Stimulated activated naive CD4-positive, alpha-beta T cell (primary cell): ENCODE measurements at places on chromosomes 2 and 18.
A peak's percentile ranks its signal among the peaks of the same experiment; 100 is the strongest.

DNA sequence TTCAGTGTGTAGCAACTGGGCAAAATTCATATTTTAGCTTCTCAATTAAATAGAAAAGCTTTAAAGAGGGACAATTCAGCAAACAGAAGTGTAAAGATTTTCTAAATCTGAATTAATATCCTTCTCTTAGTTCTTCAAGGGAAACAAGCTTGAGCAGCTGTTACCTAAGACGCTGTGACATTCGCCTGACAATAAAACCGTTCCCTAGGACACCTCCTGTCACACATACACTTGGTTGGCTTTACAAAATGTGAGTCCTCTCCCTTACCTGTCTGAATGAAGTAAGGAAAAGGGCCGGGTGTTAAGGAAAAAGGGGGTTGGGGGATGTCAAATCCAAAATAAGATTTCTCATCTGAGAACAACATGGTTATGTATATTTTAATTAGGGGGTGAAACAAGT lies 2.1 kb downstream of the SERTAD2 start:
- DNase-seq, result no peak

GRCh38 chr2:162226836-162227235 lies 16.4 kb downstream of the FAP start:
- no peak for DNase-seq

- DNase-seq, result no peak
Observed at GRCh38 chr2:111105926-111106325, 14.8 kb upstream of the BCL2L11 start.

DNA sequence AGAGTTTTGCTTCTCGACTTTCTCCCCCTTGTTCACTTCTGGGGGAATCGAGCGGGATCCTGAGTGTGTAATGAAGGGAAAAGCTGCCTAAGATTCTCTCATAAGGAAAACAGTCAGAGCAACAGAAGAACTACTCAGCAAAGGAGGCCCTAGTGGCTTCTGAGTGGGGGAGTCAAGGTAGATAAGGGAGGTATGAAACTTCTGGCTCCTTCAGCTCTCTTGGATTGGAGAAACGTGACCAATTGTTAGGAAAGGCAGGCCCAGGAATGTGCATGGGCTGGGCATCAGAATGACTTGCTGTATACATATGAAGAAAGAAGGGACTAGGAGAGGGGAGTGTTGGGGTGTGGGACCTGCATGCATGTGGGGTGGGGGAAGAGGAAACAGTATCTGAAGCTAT lies 73.1 kb downstream of the KCNS3 start:
- DNase-seq, result no peak

- no peak for DNase-seq
Observed at GRCh38 chr2:68789603-68790002, 55.0 kb downstream of the ARHGAP25 start.

GRCh38 chr2:150561076-150561475 lies 73.6 kb upstream of the RND3 start:
- no peak for DNase-seq

GRCh38 chr2:74915743-74916142 lies 42.7 kb upstream of the POLE4 start:
- DNase-seq, result no peak

DNA sequence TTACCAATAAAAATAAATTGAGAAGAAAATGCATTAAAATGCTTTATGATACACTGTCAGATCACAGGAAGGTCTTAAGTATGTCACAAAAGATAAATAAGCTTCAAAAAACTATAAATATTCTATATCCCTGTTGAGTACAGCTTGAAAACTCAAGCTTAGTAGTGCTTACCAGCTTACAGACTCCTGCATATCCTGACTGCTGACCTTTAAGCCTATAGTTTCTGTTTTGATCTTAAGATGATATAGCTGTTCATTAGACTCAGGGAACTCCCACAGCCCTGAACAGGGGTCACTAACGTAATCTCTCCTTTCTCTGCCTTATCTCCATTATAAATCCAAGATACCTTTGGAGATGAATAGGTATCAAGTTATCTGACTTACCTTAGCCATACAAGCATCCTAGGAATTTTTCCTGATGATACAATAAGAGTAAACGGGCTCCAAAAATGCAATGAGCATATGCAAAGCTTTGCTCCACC lies 93.7 kb upstream of the RBBP8 start:
- DNase-seq, result no peak

DNA sequence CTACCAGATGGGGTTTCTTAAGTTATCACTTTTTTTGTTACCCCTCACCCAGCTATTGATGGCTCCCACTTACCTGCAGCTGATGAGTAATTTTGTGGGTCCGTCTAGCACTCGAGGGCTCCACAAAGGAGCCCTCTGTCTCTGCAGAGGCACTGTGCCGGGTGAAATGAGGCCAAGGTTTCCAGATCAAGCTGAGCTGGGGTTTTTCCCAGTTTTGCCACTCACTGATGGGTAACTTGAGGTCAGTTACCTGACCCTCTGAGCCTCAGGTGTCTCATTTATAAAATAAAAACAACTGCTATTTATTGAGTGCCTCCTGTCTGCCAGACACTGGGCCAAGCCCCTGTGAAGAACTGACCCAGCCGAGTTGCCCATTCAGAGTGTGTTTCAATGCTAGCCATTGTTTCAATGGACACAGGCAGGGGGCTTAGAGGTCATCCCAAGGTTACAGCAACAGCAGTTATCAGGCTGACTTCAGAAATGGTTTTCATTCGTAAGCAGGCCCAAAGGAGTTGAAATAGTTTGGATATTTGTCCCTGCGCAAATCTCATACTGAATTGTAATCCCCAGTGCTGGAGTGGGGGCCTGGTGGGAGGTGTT lies 192.9 kb downstream of the NCK2 start:
- no peak for DNase-seq

- DNase-seq, result no peak
Observed at GRCh38 chr2:80380736-80381135, 76.2 kb upstream of the LRRTM1 start.

GRCh38 chr2:18402-19271 lies 27.7 kb downstream of the FAM110C start:
- no peak for DNase-seq

DNA sequence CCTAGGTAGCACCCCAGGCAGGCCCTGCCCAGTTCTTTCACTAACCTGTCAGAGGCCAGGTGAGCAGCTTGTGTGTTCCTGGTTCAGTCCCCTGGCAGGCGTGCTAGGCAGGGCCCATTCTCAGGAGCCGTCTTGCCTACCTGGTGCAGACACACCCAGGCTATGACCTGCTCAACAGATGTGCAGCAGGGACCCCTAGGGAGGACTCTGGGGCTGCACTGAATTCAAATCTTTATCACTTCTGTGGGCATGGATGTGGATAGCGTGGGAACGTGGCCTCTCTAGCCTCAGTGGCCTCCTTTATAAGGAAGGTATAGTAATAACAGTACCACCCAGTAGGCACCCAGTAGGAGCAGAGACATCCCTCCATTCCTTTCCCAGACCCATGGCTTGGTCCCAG lies 48.4 kb downstream of the PLEKHB2 start:
- no peak for DNase-seq

- no peak for DNase-seq
Observed at GRCh38 chr18:3541549-3542386, 91.8 kb downstream of the TGIF1 start.

DNA sequence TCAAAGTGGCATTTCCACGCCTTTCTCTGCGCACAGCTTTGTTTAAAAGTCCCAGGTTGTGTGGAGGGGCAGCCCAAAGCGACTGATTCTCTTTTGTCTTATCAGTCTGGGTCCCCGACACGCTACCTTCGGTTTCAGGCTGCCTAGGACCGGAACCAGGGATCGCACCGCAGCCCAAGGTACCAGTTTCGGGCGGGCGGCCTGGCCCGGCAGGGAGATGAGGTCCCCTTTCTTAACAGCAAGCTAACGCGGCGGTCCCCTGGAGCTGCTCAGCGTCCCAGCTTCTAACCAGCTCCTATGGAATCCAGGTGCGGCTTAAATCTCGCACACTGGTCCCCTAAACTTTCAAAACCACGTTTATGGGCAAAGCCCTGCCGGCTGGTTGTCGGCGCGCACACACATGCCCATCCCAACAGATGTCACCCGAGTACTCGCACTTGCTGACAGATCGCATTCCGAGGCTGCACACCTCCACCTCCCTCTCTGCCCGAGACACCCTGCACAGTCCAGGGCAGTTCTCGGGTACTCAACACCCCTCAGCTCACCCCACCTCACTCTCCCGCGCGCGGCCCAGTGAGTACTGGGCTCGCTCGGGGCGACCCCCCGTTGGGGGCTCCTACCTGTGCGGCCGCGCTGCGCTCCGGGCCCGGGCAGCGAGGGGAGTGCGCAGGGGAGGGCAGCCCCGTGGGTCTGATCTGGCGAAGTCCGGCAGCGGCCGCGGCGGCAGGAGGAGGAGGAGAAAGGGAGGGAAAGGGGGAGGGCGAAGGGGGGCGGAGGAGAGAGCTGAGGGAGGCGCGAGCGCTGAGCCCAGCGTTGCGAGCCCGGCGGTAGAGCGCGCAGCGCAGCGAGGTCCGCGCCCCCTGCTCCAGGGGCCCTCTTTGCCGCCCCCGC lies at the start of gene EFEMP1:
EFEMP1 (minus strand) TSS at position 692 of the 891 bp plus-strand sequence. CDS start 1,342 bp downstream, outside the sequence.
- no peak for DNase-seq

DNA sequence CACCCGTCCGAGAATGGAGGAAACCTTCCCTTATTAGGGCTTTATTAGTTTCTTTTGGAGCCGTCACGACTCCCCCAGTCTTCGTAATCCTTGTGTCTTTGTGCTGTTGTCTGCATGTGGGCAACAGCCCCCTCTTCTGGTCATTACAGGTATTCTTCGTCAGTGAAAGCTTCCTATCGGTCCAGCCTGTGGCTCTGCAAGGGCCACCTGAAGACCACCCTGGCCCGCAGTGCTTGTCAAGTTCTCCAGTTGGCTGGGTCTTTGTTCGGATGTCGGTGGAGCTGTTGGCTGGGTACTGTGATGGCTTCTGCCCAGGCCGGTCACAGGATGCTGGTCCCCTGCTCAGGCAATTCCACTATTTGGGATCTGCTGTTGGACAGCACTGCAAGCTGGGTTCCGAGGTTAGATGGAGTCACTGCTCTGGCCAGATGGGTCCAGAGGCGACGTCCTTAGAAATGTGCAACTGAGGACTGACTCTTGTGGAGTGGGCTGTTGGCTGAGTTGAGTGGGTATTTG lies 19.2 kb downstream of the E2F6 start:
- peak; percentile 37 for DNase-seq

- DNase-seq, result peak; percentile 6
Observed at GRCh38 chr2:24409700-24410556, 49.6 kb upstream of the ITSN2 start.
